Left ventricle myocardium superior (tissue), 1 donor: ENCODE measurements at places on chromosomes 3 and 15. TPM values are rescaled to one million over a fixed set of nuclear protein-coding genes. Genes with fewer than 3 reads are reported as not detected.

Gene FES
- total RNA-seq: 15.4 TPM

Gene ATP13A5
- not detected for total RNA-seq

Gene GOLGA6D
- not detected for total RNA-seq

Gene CFAP100
- total RNA-seq: not detected

Gene C3orf22
- not detected for total RNA-seq

DNA sequence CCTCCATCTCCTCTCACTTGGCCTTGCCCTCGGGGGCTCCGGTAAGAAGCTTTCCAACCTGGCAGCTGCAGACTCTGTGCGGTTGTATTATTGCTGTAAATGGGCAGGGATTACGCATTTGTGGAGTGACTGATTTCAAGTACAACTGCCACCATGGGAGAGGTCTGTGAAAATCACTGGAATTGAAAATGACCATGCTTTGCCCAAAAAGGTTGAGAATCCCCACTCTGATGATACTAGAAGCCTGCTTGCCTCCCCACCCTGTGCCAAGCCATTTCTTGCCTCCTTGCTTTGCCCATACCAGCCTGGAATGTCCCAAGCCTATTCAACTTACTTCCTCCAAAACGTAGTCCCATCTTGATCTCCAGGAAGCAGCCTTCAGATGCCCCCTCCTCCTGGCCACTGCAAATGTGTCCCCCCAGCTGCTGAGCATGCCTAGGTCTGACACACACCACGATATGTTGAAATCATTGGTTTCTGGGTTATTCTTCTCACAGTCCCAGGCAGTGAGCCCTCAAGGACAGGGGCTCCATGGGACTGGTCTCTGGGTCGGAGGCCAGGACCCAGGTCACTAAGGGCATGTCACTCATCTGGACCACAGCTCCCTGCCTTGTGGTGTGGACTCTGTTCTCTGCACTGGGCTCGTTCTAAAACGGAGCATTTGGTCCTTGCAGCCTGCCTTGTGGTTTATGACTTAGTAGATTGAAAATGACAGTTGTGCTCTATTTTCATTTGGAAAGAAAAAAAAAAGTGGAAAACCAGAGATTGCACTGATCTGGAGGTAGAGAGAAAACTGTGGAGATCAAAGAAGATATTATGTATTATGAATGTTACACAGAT is 42.9 kb downstream of the SMAD3 start:
- DNase-seq: no peak

DNA sequence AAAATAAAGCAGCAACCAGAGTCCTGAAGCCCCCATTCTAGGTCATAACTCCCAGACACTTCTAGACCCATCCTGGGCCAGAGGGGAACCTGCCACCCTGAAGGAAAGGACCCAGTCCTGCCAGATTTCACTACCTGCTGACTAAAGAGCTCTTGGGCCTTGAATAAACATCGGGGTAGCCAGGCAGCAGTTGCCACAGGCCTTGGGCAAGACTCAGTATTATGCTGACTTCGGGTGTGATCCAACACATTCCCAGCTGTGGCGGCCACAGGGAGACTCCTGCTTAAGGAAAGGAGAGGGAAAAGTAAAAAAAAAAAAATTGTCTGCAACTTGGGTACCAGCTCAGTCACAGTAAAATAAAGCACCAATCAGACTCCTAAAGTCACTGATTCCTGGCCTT is 23.8 kb downstream of the NEDD4 start:
- DNase-seq: no peak

- no peak for DNase-seq
Observed at GRCh38 chr3:12455740-12456139, 28.5 kb upstream of the TSEN2 start.

- no peak for DNase-seq
Observed at GRCh38 chr3:117624424-117624823, 914.8 kb downstream of the TUSC7 start.

DNA sequence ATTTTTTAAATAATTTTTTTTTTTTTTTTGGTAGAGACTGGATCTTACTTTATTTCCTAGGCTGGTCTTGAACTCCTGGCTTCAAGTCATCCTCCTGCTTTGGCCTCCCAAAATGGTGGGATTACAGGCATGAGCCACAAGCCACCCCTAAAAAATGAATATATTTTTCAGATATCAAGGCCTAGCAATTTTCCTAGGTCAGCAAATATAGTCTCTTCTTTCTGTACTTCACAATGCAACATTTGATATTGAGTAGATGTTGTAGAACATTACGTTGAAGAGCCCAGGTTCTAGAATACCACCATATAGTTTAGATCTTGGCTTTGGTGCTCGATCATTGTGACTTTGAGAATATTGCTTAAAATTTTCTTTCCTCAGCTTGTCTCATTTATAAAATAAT is 437.9 kb downstream of the CNTN4 start:
- DNase-seq: no peak

DNA sequence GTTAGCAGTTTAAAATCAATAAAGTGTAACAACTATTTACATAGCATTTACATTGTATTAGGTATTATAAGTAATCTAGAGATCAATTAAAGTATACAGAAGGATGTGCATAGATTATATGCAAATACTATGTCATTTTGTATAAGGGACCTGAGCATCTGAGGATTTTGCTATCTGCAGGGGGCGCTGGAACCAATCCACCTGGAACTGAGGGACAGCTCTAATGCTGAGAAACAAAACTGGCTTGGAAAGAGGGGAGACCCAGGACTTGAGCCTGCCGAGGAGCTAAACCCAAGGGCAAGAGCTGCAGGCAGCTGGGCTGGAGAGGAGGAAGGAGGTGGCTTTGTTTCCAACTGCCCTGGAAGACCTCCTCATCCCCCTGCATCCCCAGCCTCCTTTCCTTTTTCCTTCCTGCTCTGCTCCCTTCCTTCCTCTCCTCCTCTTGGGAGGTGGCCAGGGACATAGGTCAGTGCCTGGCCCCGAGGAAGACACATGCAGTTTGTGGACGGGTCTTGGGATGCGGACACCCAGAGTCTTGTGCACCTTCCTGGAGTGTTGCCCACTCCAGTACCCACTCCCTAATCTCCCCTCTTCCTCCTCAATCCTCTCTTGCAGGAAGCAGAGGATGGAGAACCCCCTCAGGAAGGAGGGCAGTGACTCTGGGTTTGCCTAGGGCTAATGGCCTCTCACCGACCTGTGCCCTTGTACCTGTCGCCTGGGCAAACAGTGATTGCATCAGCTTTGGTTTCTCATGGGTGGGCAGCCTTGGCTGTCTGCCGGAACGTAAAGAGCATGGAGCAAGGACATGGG is 825 bp upstream of the RTP3 start:
- DNase-seq: no peak

DNA sequence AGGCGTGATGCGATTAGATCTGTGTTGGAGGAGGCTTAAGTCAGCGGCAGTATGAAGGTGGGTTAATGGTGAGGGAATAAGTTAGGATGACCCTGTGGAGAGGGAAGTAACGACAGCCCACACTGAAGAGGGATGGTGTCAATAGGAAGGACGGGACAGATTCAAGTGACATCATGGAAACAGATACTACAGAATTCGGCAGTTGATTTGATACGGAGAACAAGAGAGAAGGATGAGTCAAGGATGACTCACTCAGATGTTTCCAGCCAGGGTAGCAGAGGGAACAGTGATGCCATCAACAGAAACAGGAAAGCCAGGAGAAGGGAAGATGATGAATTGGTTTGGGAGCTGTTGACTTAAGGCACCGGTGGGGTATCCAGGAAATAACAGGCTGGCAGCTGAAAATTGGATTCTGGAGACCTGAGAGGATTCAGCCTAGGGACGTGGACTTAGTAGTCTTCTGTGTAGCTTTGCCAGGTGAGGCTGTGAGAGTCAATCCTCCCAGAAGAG is 38.0 kb downstream of the SHC4 start:
- no peak for DNase-seq
